ENCODE measurements at places on chromosomes 2 and 18.
A peak's percentile ranks its signal among the peaks of the same experiment; 100 is the strongest.

DNA sequence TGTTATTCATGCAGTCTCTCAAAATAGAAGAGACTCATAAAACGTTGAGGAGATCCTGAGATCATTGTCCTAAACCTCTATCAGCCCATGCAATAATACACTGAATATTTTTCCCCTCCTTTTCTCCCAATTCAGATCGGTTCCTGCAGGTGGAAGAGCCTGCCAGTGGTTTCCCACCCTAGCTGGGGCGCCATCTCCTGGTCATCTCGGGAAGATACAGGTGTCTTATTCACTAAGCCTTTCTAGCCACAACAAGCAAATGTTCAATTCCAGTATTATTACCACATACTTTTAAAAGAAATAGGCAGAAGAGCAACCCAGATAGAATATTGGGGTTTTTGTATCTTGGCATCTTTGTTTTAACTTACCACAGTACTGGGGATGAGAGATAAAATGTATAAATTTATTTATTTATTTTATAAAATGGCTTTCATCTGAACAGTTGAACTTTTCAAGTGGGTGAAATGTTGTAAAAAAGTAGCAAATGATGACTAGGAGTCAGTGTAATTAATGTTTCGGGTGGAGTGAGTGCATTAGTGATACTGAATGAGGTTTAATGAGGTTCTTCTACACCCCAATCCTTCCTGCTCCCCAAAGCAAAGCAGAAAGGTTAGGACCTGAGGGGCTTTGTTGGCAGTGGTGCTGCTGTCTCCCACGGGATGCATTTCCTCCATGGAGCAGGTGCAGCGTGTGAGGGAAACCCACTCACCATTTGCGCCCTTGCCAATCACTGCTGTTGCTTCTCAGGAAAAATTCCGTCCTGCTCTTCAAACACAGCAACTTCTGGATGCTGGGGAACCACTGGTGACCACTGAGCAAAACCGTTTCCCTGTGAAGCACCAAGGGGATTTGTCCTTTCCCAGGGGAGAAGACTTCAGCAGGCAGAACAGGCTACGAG is 147.1 kb upstream of the FHL2 start:
- peak; percentile 67 for DNase-seq

GRCh38 chr2:143205106-143205764 is 76.0 kb downstream of the ARHGAP15 start:
- no peak for DNase-seq

DNA sequence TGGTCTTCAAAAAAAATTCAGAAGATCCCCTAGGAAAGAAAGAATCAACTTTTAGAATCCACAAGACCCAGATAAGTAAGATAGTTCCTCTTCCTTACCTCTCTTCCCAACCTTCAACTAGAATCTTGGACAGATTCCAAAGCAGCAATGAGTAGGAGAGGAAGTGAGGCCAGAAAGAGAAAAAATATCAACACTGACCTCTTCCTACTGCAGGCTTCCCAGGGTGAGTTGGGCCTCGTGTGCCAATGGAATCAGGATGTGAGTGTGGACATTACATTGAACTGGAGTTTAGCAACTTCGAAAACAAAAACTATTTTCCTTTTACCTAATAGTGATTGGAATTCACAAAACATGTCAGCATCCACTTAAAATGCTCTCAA is 102.5 kb upstream of the PIEZO2 start:
- DNase-seq, result no peak

- DNase-seq, result no peak
Observed at GRCh38 chr2:146985753-146986152, 859.1 kb upstream of the ACVR2A start.

GRCh38 chr2:46769809-46770208 is 145.8 kb downstream of the MCFD2 start:
- no peak for DNase-seq

DNA sequence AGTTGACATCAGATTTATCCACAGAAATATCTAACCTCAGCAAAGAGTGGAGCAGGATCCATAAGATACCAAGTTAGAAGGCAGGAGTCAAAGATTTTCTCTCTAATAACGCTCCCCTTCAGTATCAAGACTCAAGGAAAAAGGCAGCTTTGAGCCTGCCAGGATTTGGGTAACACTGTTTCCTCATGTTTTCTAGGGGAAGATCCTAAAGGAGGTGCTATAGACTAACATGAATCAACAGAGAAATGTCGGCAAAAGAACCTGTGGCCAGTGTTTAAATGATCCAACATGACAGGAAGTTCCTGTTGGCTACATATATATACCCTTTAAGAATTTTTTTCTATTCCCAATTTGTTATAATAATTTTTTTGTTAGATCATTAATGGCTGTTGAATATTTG is 402.3 kb downstream of the TGIF1 start:
- no peak for DNase-seq
